Mesothelial cell of epicardium (in vitro differentiated cells): ENCODE measurements at places on chromosomes 1 and 21.

DNA sequence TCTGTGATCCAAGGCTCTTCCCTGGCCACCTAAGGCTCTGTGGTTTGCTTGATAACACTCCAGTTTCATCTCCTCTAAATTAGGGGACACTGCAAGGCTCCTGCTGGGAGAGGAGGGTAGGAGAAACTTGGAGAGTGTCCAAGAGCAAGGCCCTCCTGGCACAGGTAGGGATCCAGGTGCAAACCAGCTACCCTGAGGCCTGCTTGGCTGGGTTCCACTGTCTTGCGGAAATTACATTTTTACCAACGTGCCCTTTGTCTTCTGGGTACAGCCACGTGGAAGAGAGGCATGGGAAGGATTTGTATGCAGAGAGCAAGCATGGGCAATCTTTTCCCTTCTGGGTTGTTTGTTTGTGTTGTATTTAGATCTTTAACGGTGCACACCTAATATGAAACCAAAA lies 132.5 kb downstream of the PRDM2 start:
- no peak for DNase-seq
- H3K27ac ChIP-seq: no peak overlapping the region
- H3K4me3 ChIP-seq: no peak overlapping the region
- peaks cover 39% of the 10 kb centered on the region for H3K27me3 ChIP-seq
- H3K36me3 ChIP-seq: no peaks in the 10 kb centered on the region
- H3K4me1 ChIP-seq: no peaks in the 10 kb centered on the region

- peaks cover 21% of the 10 kb centered on the region for H3K27me3 ChIP-seq
- H3K27ac ChIP-seq: no peak overlapping the region
- peaks cover 13% of the 10 kb centered on the region for H3K4me1 ChIP-seq
- H3K36me3 ChIP-seq: no peaks in the 10 kb centered on the region
- peak; percentile 75 for DNase-seq
- peak overlapping the region; percentile 20 for H3K4me3 ChIP-seq
These were observed 2.8 kb upstream of the EYA3 start for GRCh38 chr1:28091043-28091781.

DNA sequence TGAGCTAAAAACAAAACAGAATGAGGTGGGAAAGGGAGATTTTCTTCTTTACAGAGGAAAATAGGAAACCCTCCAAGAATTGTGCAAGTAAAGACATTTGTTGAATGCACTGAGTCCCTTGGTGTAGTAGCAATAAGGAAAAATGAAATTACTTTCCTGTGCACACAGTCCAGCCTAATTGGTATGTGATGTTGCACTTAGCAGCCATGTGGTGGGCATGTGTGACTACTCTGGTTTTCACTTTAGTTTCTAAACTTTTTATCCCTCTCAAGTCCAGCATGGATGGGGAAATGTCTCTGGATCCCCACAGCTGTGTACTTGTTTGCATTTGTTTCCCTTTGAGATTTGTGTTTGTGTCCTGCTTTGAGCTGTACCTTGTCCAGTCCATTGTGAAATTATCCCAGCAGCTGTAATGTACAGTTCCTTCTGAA lies 7.1 kb upstream of the AGO3 start:
- H3K4me3 ChIP-seq: no peak overlapping the region
- peaks cover 29% of the 10 kb centered on the region for H3K36me3 ChIP-seq
- no peak for DNase-seq
- peaks cover 5% of the 10 kb centered on the region for H3K4me1 ChIP-seq

GRCh38 chr1:181531951-181532600 lies 48.8 kb downstream of the CACNA1E start:
- H3K27me3 ChIP-seq: peaks cover 23% of the 10 kb centered on the region
- H3K36me3 ChIP-seq: no peaks in the 10 kb centered on the region
- no peak for DNase-seq
- H3K27ac ChIP-seq: no peak overlapping the region

- H3K4me3 ChIP-seq: no peak overlapping the region
- H3K36me3 ChIP-seq: no peaks in the 10 kb centered on the region
- no peaks in the 10 kb centered on the region for H3K4me1 ChIP-seq
- no peak for DNase-seq
These were observed 288.9 kb downstream of the KCNT2 start for GRCh38 chr1:196319301-196319700.

GRCh38 chr1:113976609-113977278 lies 2.5 kb upstream of the OLFML3 start:
- no peaks in the 10 kb centered on the region for H3K27me3 ChIP-seq
- peaks cover 9% of the 10 kb centered on the region for H3K36me3 ChIP-seq
- no peak for DNase-seq
- H3K4me3 ChIP-seq: no peak overlapping the region
- peaks cover 59% of the 10 kb centered on the region for H3K4me1 ChIP-seq

DNA sequence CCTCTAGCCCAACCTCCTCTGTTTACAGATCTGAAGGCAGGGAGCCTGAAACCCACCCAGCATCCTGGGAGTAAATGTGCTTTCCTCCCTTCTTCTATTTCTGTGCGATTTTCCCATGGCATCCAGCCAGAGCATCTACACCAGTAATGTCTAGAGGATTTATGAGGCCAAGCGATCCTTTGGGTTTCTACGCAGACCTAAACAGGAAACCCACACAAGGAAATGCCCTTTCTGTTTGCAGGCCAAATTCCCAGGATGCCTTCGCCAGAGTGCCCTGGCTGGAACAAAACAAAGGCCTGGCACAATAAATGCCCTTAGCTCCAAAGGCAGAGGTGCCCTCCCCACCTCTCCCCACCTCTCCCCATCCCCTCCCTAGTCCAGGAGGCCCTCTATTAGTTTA lies 110.5 kb upstream of the CDC42BPA start:
- no peak overlapping the region for H3K4me3 ChIP-seq
- H3K27ac ChIP-seq: peak overlapping the region; percentile 91
- peaks cover 28% of the 10 kb centered on the region for H3K4me1 ChIP-seq
- no peaks in the 10 kb centered on the region for H3K27me3 ChIP-seq

DNA sequence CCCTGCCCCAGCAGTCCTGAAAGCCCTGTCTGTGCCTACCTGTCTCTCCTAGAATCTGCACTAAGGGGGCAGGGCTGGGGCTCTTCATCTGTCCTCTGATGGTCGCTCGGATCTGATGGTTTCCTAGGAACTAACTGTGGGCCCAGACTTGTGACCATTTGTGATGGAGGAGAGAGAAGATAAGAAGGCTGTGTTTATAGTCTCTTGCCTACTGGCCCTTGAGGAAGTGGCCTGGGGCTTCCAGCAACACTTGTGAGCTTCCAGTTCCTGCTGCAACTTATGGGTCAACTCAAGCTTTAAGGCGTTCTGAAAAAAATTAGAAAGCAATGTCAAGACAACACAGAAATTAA lies 53.2 kb upstream of the SYNC start:
- peak overlapping the region; percentile 95 for H3K27ac ChIP-seq
- H3K4me3 ChIP-seq: peak overlapping the region; percentile 96
- no peaks in the 10 kb centered on the region for H3K27me3 ChIP-seq
- no peaks in the 10 kb centered on the region for H3K36me3 ChIP-seq

DNA sequence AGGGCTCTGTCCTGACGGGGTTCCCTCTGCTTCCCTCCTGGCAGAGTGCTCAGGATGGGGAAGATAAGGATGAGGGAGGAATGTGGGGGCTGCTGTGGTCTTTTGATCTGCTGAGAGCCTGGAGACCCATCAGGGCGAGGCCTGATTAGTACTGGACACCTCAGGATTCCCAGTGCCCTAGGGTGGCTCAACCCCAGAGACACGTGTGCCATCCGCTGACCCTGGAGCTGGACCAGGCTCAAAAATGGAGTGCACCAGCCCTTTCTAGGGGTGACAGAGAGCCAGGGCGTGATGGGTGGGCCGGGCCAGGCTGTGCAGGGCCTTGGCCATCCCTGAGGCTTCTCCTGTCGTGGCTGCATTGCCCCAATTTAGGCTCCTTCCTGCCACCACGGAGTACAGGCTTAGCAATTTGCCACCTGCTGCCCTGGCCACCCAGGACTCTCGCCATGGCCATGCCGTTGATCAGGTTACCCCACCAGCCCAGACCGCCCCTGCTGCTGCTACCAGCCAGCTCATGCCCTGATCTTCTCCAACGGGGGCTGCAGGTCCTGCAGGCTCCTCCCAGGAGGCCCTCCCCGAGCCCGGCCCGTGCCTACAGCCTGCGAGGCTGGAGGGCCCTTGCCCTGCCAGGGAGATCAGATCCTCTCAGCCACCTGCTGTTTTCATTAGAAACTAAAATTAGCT lies 9.5 kb downstream of the WNT4 start:
- no peak for DNase-seq
- peaks cover 12% of the 10 kb centered on the region for H3K27me3 ChIP-seq
- H3K4me3 ChIP-seq: no peak overlapping the region
- H3K27ac ChIP-seq: peak overlapping the region; percentile 59
- H3K4me1 ChIP-seq: peaks cover 42% of the 10 kb centered on the region
- peaks cover 7% of the 10 kb centered on the region for H3K36me3 ChIP-seq

DNA sequence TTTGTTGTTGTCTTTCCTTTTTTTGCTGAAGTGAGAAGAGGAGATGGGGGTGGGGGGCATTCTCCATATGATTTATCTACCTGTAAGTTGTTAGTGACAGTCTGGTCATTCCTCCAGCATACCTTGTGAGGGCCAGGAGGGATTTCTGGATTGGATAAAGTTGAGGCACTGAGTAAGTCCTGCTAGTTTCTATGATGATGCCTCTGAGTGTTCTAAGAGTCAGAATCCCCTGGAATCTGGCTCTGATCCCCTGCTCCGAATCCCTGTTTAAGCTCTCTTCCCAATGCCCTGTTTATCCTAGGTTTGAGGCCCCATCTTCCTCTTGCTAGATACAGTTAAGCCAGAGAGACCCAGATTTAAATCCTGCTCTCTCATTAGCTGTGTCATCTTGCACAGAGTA lies 83.2 kb upstream of the HOOK1 start:
- no peak for DNase-seq
- H3K36me3 ChIP-seq: peaks cover 31% of the 10 kb centered on the region
- peaks cover 44% of the 10 kb centered on the region for H3K4me1 ChIP-seq
- peak overlapping the region; percentile 96 for H3K27ac ChIP-seq

GRCh38 chr1:92441316-92441696 lies 45.4 kb downstream of the GFI1 start:
- no peak overlapping the region for H3K27ac ChIP-seq
- no peaks in the 10 kb centered on the region for H3K36me3 ChIP-seq
- DNase-seq: no peak
- H3K27me3 ChIP-seq: no peaks in the 10 kb centered on the region
- H3K4me1 ChIP-seq: peaks cover 8% of the 10 kb centered on the region
- no peak overlapping the region for H3K4me3 ChIP-seq

DNA sequence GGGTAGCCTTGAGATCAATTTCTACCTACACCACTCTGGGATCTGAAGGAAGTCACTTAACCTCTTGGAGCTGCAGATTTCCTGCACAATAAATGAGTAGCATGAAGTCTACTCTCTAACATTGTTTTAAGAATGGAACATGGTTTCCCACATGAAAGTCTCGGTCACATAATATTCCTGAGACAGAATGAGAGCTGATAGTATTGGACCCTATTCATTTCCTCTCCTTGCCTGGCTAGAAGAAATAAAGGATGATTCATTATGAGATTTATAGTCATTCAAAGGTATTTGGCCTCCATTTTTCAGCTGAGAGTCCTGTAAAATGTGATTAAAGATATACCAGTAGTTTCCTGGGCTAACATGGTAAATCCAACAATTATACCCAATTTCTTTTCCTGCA lies 56.7 kb downstream of the ARHGAP29 start:
- H3K27ac ChIP-seq: peak overlapping the region; percentile 62
- H3K4me1 ChIP-seq: peaks cover 24% of the 10 kb centered on the region
- peaks cover 67% of the 10 kb centered on the region for H3K36me3 ChIP-seq
- H3K27me3 ChIP-seq: no peaks in the 10 kb centered on the region
- no peak for DNase-seq

GRCh38 chr1:18112611-18113010 lies 5.0 kb downstream of the IGSF21 start:
- no peak for DNase-seq
- peaks cover 95% of the 10 kb centered on the region for H3K27me3 ChIP-seq
- no peak overlapping the region for H3K4me3 ChIP-seq
- peaks cover 13% of the 10 kb centered on the region for H3K4me1 ChIP-seq

- no peaks in the 10 kb centered on the region for H3K27me3 ChIP-seq
- peaks cover 14% of the 10 kb centered on the region for H3K4me1 ChIP-seq
- H3K36me3 ChIP-seq: peaks cover 7% of the 10 kb centered on the region
- no peak for DNase-seq
- no peak overlapping the region for H3K4me3 ChIP-seq
These were observed 189.1 kb downstream of the RASAL2 start for GRCh38 chr1:178282949-178283367.

- no peak for DNase-seq
- H3K4me3 ChIP-seq: no peak overlapping the region
These were observed 37.0 kb downstream of the TM2D1 start for GRCh38 chr1:61687901-61688300.

DNA sequence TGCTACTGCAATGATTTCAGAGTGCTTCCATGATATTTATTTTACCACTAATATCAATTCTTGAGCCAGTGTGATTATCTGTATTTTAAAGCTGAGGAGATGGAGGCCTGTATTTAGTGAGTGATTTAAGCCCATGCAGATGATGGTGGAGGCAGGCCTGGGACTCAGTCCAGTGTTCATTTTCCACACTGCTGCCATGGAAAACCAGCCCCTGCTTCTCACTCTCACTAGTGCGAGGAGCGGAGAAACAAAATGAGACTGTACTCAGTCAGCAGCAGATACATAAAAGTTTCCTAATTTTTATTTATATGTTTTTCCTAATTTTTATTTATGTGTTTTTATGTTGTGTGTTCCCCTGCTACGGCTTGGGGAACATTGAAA lies 32.8 kb downstream of the LRRC8B start:
- no peak overlapping the region for H3K4me3 ChIP-seq
- no peak for DNase-seq
- peaks cover 15% of the 10 kb centered on the region for H3K36me3 ChIP-seq
- H3K27me3 ChIP-seq: no peaks in the 10 kb centered on the region
